Activated T-helper 17 cell treated with anti-CD3 and anti-CD28 coated beads, Interleukin-2, amount 50 U/mL, for 72 hours (primary cell): ENCODE measurements at places on chromosomes 12 and 14.
A peak's percentile ranks its signal among the peaks of the same experiment; 100 is the strongest.

GRCh38 chr12:107457362-107457935 lies 228.2 kb upstream of the PWP1 start:
- peaks cover 4% of the 10 kb centered on the region for H3K4me1 ChIP-seq
- no peaks in the 10 kb centered on the region for H3K36me3 ChIP-seq
- no peak overlapping the region for H3K27ac ChIP-seq
- no peak for ATAC-seq

GRCh38 chr12:131836193-131836592 lies 8.0 kb downstream of the MMP17 start:
- H3K4me1 ChIP-seq, result no peaks in the 10 kb centered on the region
- H3K4me3 ChIP-seq, result no peak overlapping the region
- H3K27me3 ChIP-seq, result peaks cover 6% of the 10 kb centered on the region
- no peak for ATAC-seq

DNA sequence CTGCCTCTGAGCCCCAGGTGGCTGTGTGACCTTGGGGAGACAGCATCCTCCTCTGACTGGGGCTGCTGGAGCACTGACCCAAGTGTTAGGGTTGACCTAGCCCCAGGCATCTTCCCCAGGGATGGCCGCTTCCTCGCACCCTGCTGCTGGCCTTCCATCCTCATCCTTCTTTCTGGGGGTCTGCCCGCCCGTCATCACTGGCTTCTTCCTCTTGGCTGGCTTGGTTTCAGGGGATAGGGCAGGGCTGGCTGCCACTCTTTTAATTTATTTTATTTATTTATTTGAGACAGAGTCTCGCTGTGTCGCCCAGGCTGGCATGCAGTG lies 3.5 kb downstream of the TEDC1 start:
- ATAC-seq, result no peak
- no peak overlapping the region for H3K27ac ChIP-seq
- H3K4me3 ChIP-seq, result no peak overlapping the region
- peaks cover 14% of the 10 kb centered on the region for H3K36me3 ChIP-seq
- H3K27me3 ChIP-seq, result no peaks in the 10 kb centered on the region

GRCh38 chr14:99195602-99196309 lies 76.2 kb downstream of the BCL11B start:
- H3K27ac ChIP-seq, result peak overlapping the region; percentile 86
- no peak for ATAC-seq
- H3K4me3 ChIP-seq, result peak overlapping the region; percentile 82

DNA sequence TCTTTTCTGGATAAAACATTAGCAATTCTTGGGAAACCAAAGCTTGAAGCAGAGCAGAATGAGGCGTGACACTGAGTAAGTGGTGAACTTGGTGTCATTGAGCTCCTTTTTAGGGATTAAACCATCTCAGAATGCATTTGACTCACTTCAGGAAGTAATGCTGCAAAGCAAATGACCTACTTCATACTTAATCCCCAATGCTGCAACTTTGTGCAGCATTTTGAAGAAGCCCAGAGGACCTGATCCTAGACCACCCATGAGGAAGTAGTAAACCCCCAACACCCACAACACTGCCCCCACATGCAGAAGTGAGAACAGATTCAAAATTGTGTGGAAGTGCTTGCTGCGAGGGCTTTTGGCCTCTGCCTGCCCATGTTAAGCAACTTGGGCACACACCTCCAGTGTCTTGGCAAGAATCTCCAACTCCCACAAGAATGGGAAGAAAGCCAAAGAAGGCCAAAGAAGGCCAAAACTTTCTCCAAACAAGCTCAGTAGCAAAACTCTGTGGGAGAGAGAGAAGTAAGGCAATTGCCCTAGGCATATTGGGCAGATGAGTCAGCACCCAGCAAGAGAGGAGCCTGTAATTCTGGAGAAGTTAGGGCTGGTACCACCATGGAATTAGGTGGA lies 69.2 kb upstream of the ETV6 start:
- peak; percentile 47 for ATAC-seq
- H3K4me3 ChIP-seq, result no peak overlapping the region
- H3K27ac ChIP-seq, result no peak overlapping the region
- peaks cover 4% of the 10 kb centered on the region for H3K4me1 ChIP-seq

- H3K4me3 ChIP-seq, result no peak overlapping the region
- H3K36me3 ChIP-seq, result no peaks in the 10 kb centered on the region
- H3K27ac ChIP-seq, result no peak overlapping the region
- H3K27me3 ChIP-seq, result peaks cover 3% of the 10 kb centered on the region
Measured at GRCh38 chr12:14874882-14875281, 10.8 kb downstream of the MGP start.

- H3K27ac ChIP-seq, result no peak overlapping the region
- no peaks in the 10 kb centered on the region for H3K27me3 ChIP-seq
- H3K4me1 ChIP-seq, result no peaks in the 10 kb centered on the region
- ATAC-seq, result no peak
- H3K4me3 ChIP-seq, result no peak overlapping the region
- H3K36me3 ChIP-seq, result no peaks in the 10 kb centered on the region
Measured at GRCh38 chr12:110658878-110659277, 30.0 kb downstream of the HVCN1 start.

GRCh38 chr14:41973178-41973577 lies 366.5 kb downstream of the LRFN5 start:
- no peak for ATAC-seq
- H3K27me3 ChIP-seq, result no peaks in the 10 kb centered on the region
- no peaks in the 10 kb centered on the region for H3K4me1 ChIP-seq
- H3K4me3 ChIP-seq, result no peak overlapping the region
- H3K36me3 ChIP-seq, result no peaks in the 10 kb centered on the region
